ENCODE measurements at places on chromosomes 6 and 20. TPM values are rescaled to one million over a fixed set of nuclear protein-coding genes. Genes with fewer than 3 reads are reported as not detected.

Gene PPP1R3D
- 5.4 TPM for total RNA-seq

Gene RTN4IP1
- 12.3 TPM for total RNA-seq

Gene PNPLA1
- total RNA-seq = not detected

Gene SLC22A16
- total RNA-seq = under 0.01 TPM

Gene UST
- total RNA-seq = 26.8 TPM

Gene GPR63
- total RNA-seq = 0.28 TPM

Gene ARMC2
- 6.2 TPM for total RNA-seq

Gene CDC5L
- 28.6 TPM for total RNA-seq

Gene SAMD10
- 0.38 TPM for total RNA-seq

Gene FAXC
- total RNA-seq = 0.77 TPM

Gene NRN1
- total RNA-seq = under 0.01 TPM

Gene ADAM33
- 1.2 TPM for total RNA-seq

Gene GNMT
- not detected for total RNA-seq

Gene BMP5
- 1.1 TPM for total RNA-seq

Gene TDRD6
- under 0.01 TPM for total RNA-seq

Gene PRL
- not detected for total RNA-seq

Gene GSTA3
- not detected for total RNA-seq

Gene ENPP5
- 5.6 TPM for total RNA-seq

Gene FAM217A
- not detected for total RNA-seq

Gene PCIF1
- total RNA-seq = 6.7 TPM

Gene HLA-DQA1
- not detected for total RNA-seq

Gene ZNF334
- 2.5 TPM for total RNA-seq

Gene SRSF12
- 0.28 TPM for total RNA-seq

Gene LY6G5B
- total RNA-seq = 2.3 TPM

Gene FHL5
- total RNA-seq = not detected

Gene C6orf163
- total RNA-seq = 0.77 TPM

Gene APCDD1L
- total RNA-seq = 7.3 TPM

Gene OR12D3
- not detected for total RNA-seq

Gene SRMS
- not detected for total RNA-seq

Gene VNN1
- under 0.01 TPM for total RNA-seq

Gene FAM83C
- under 0.01 TPM for total RNA-seq

Gene LST1
- not detected for total RNA-seq

Gene RMND1
- 56.9 TPM for total RNA-seq

Gene SLPI
- not detected for total RNA-seq

Gene EIF2S2
- total RNA-seq = 133 TPM

Gene ANKRD66
- not detected for total RNA-seq

Gene OPN5
- total RNA-seq = not detected

Gene WDR46
- total RNA-seq = 132 TPM

Gene DAAM2
- total RNA-seq = 36.9 TPM

Gene CBLN4
- total RNA-seq = not detected

Gene ABHD16B
- not detected for total RNA-seq

Gene CST3
- total RNA-seq = 271 TPM

Gene DEFB124
- not detected for total RNA-seq

Gene FERMT1
- total RNA-seq = 6.3 TPM

Gene RAMACL
- total RNA-seq = 0.38 TPM

Gene DLK2
- total RNA-seq = 0.28 TPM

Gene STMN3
- total RNA-seq = 9.8 TPM

Gene CD24
- total RNA-seq = 12.3 TPM

Gene AMD1
- total RNA-seq = 30.7 TPM

Gene SLC17A4
- not detected for total RNA-seq

Gene BTNL2
- total RNA-seq = not detected

Gene C20orf202
- total RNA-seq = not detected

Gene ORC3
- total RNA-seq = 27.4 TPM

Gene BIRC7
- total RNA-seq = under 0.01 TPM

Gene BMP2
- total RNA-seq = 4.8 TPM

Gene SULF2
- 3.5 TPM for total RNA-seq

Gene MDFI
- total RNA-seq = 1.3 TPM

Gene LGSN
- under 0.01 TPM for total RNA-seq

Gene GINS1
- 29.3 TPM for total RNA-seq

Gene LPA
- under 0.01 TPM for total RNA-seq
